Pancreas (tissue), 10 donors: ENCODE measurements at places on chromosomes 6 and 20. TPM values are rescaled to one million over a fixed set of nuclear protein-coding genes. Genes with fewer than 3 reads are reported as not detected.

Gene C6orf15
- not detected for total RNA-seq

- no peaks in the 10 kb centered on the region for H3K36me3 ChIP-seq
- H3K4me3 ChIP-seq, result no peak overlapping the region
Observed at GRCh38 chr20:3452690-3453089, 18.1 kb upstream of the ATRN start.

Gene GCNT2
- total RNA-seq, result 1.5 TPM

Gene SRC
- total RNA-seq, result 30.4 TPM
